Suppressor macrophage treated with lipopolysaccharide for 1 hour (primary cell): ENCODE measurements at places on chromosomes 13 and 19.

DNA sequence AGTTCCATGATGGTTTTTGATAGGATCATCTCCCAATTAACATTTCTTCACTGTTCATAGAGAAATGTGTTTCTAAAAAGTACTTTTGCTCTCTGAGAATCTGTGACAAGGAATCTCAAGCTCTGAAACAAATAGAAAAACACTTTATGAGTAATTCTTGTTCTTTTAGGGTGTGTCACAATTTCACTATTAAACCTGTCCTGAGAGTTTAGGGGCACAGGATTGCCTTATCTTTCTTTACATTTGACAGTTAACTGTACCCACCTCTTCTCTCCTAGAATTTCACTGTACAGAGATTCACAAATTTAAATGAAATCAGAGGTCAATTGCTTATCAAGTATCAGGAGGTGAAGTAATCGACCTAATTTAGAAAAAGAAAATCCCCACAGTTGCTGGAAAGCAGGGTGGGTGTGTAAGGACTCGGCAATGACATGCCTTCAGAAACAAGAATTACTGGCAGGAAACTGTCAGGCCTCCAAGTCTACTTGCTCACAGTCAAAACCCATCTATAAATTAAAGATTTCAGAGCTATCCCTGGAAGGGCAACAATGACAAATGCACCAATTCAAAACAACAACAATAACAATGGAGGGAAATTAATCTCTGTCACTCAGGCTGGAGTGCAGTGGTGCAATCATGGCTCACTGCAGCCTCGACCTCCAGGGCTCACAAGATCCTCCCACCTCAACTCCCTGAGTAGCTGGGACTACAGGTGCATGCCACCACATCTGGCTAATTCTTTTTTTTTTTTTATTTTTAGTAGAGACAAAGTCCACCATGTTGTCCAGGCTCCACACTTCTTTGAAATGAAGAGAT is 250.2 kb downstream of the ABCC4 start:
- no peak for DNase-seq

- peak; percentile 91 for DNase-seq
Observed at GRCh38 chr19:36837906-36838783, at the start of gene ZNF790. Gene ZNF790, minus strand, starts transcription at chr19:36838387. Its CDS starts 12,768 bp downstream, at chr19:36825619.

DNA sequence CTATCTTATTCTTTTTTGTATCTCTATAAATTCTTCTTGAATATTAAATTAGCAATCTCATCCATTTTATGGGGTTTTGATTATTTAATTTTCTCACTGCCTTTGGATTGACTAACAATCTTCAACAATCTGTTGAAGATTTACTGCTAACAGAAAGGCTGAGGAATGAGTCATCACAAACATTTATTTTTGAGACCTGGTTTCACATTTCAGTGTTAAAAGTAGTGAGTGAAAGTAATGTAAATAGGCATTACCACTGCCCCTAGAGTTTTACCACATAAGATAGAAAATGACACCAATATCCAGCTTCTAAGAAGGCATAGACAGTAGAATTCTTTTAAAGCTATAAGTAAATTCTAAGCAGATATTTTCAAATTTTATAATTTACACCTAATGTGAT is 472.8 kb downstream of the OLFM4 start:
- DNase-seq: no peak

- DNase-seq: no peak
Observed at GRCh38 chr19:5588441-5588840, 20.7 kb upstream of the TINCR start.

- DNase-seq: no peak
Observed at GRCh38 chr13:49271264-49271663, 23.5 kb downstream of the CDADC1 start.

DNA sequence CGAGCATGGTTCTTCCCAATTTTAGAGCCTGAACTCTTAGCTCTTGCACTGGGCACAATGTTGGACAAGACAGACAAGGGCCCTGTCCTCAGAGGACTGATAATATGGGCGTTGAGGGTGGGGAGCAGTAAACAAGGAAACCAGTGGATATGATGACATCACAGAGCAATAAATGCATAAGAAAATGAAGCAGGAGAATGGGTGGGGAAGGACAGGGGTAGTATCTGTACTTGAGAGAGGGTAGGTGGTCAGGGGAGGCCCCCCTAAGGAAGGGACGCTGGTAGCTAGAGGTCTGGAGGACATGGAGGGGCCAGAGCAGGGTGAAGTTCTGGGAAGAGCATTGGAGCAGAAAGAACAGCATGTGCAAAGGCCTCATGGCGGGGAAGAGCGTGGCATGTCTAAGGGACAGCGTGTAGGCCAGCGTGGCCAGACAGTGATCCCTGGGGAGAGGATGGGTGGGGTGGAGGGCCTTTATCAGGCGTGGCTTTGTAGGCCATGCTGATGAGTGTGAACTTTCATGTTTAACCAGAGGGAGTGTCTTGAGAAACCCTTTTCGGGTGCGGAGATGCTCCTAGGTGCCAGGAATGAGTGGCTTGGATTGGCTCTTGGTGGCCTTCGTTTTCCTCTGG is 15.1 kb upstream of the ZNF536 start:
- DNase-seq: no peak

DNA sequence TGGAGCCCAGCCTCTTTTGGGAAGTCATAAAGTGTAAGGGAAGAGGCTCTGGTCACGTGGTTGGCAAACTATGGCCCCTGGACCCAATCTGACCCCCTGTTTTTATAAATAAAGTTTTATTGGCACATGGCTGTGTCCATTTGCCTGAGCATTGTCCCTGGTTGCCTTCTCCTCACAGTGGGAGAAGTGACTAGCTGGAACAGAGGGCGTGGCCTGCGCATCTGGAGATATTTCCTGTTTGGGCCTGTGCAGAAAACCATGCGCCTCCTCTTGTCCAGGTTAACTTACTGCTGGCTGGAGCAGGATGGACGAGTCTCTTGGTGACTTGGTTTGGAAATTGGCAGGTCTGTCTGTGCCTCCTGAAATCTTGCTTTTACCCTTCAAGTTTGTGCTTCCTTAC is 48.3 kb downstream of the KDM4B start:
- DNase-seq: no peak

DNA sequence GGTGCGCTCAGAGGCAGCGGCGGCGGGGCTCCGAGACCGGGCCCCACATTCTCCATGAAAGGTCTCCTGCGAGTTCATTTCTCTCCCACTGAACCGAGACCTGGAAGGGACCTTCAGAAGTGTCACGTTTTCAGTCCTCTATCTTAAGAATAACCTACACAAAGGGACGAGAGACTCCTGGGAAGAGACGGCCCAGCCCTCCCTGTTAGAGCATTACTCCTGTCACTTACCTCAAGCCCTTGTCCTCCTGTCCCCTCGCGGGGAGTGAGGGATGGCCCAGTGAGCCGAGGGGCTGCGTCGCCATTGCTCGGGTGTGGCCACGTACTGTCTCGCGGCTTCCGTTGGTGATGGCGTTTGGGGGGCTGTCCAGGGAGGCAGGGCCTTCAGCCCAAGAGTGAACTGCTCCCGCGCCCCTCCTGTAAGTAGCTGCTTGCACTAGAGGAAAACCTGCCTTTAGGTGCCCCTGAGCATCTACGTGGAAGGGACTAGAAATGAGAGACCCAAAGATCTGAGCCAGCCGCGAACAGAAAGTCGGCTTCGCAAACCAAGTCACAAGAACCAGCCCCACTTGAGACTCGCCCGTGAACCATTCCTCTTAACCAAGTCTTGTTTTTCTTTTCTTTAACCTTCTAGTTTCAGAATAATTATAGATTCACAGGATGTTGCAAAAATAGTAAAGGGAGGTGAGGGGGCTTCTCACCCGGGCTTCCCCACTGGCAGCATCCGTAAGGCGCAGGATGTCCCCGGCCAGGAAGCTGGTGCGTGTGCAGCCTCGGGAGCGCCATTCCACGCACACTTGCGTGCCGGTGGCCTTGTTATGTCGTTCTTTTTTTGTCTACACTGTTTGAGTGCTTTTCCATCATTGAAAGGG is 21.1 kb upstream of the NDUFS7 start:
- DNase-seq: no peak

DNA sequence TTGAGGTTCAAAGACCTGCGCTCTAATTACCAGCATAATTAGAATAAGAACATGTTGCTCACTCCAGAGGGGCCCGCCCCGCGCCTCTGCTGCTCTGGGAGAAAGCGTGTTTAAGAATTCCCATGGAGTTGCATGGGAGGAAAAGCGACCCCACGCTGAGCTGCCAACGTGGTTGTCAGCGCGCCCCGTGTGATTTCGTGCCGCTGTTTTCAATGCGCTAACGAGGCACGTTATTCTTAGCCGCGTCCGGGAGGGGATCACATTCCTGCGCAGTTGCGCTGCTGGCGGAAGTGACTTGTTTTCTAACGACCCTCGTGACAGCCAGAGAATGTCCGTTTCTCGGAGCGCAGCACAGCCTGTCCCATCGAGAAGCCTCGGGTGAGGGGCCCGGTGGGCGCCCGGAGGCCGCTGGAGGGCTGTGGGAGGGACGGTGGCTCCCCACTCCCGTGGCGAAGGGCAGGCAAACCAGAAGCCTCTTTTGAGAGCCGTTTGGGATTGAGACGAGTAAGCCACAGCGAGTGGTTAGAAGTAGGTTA is 173.8 kb upstream of the SOX1 start:
- no peak for DNase-seq

DNA sequence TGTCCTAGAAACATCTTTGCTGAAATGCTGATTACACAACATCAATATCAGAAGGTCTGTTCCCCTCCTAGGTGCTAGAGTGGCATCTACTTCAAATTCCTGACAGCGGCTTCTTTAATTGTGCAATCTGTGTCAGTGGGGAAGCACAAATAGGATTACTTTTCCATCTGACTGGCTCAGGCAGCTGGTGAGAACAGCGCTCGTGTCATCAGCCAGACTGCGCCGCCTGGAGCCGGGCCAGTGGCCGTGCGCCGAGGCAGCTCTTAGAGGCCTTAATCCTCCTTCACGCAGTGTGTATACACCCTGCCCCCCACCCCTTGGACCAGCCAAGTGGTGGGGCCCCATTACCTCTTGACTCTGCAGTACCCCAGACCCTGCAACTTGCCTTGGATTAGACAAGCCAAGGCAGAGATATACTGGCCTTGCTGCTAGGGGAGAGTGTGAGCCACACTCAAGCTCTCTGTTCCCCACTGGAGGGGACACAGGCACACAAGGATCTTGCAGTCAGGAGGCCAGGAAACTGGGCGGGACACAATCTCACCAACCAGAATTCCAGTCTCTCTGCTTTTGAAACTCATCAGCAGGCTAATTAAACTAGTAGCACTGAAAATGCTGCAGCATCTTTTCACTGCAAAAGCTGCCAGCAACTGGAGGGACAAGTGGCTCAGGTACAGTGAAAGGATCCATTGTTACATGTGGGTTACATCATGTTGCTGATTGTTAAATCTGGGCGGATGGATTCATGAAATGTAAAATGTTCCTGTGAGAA is 48.9 kb upstream of the EPHX3 start:
- DNase-seq: peak; percentile 78

DNA sequence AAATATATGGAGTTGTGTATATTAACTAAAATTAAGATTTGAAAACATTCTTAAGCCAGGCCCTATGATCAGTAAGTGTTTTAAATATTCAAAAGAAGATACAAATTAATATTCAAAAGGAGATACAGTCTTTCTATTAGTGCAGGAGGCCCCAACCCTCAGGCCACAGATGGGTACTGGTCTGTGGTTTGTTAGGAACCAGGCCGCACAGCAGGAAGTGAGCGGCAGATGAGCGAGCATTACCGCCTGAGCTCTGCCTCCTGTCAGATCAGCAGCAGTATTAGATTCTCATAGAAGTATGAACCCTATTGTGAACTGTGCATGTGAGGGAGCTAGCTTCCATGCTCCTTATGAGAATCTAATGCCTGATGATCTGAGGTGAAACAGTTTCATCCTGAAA is 232.9 kb downstream of the FOXO1 start:
- no peak for DNase-seq

GRCh38 chr13:60707878-60708277 is 310.9 kb downstream of the TDRD3 start:
- DNase-seq: no peak

DNA sequence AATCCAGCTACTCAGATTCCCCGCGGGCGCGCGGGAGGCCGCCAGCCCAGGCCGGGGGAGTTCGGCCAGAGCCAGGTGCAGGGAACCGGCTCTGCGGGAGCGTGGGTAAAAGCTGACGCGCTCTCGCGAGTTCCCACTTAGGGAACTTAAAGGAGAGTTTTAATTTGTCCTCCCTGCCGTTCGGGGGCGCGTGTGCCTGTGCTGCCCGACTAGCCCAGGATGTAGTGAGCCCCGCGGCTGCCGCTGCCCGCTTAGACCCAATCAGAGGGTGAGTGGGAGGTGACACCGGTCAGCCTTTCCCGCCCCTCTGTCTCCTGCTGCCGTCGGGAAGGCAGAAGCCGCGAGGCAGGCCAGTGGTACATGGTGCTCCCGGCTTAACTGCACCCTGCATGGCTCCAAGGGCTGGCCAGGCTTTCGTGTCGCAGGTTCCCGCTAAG is 36.0 kb upstream of the NEK3 start:
- peak; percentile 83 for DNase-seq

DNA sequence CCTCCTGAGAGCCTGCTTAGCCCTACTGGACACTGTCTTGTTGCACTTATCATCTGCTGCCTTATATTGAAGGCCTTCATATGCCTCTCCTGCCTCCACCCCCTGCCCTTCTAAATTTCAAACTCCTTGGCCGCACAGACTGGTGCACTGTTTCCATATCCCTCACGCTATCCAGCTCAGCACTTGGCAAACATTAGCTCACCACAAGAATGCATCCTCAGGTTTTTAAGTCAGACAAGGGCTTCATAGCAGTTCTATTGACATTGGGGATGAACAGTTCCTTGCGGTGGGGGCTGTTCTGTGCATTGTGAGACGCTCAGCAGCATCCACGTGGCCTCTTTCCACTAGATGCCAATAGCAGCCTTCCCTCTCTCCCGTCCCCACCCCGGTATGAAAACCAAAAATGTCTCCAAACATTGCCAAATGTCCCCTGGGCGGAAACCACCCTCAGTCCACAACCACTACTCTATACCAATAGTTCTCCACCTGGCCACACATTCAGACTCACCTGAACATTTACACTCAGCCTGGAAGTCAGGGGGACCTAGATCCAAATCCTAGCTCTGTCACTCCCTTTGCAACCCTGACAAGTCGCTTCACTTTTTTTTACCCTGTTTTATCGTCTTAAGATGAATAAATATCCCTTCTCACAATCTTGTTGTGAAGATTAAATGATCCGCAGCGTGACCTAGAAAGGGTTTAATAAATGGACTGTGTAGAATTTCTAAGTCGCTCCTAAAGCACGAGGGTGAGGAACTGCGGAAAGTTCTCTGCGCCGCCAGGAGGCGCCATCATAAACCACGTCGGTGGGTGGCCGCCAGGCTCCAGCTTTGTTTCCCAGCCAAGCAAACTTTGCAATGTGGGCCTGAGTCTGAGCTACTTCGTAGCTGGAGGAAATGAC is 3.6 kb upstream of the CEACAM3 start:
- DNase-seq: peak; percentile 87

GRCh38 chr19:33679696-33680095 is 57.9 kb downstream of the CHST8 start:
- no peak for DNase-seq

GRCh38 chr13:113931841-113932459 is 41.9 kb downstream of the C13orf46 start:
- no peak for DNase-seq

DNA sequence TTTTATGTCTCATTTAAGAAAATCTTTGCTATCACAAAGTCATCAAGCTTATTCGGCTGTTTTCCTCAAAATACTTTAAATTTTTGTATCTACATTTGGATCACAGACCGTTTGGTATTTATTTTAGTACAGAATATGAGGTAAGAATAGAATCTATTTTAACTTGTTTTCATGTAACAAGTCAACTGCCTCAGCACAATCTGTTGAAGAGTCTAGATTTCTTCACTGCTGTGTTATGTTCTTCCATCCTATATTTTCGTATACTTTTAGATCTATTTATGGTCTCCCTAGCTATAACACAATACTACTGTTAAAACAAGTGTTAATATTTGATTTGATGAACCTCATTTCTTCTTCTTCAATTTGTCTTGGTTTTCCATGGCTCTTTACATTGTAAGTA is 61.6 kb upstream of the SGCG start:
- DNase-seq: no peak

GRCh38 chr13:43916828-43917227 is 37.1 kb downstream of the LACC1 start:
- DNase-seq: no peak
